ENCODE measurements at places on chromosomes 6 and 20.
A peak's percentile ranks its signal among the peaks of the same experiment; 100 is the strongest.

GRCh38 chr6:158066136-158066781 lies 84.6 kb downstream of the SYNJ2 start:
- no peak for DNase-seq

- no peak for DNase-seq
These were observed 38.7 kb upstream of the TFAP2A start for GRCh38 chr6:10453596-10453995.

GRCh38 chr20:61049684-61050083 lies 202.4 kb upstream of the CDH4 start:
- no peak for DNase-seq

- peak; percentile 52 for DNase-seq
These were observed 7.8 kb downstream of the FOXF2 start for GRCh38 chr6:1396952-1397868.

- no peak for DNase-seq
These were observed 120.9 kb downstream of the COL12A1 start for GRCh38 chr6:75084872-75085381.

- DNase-seq = no peak
These were observed 93.7 kb downstream of the NDUFAF5 start for GRCh38 chr20:13878566-13878965.

DNA sequence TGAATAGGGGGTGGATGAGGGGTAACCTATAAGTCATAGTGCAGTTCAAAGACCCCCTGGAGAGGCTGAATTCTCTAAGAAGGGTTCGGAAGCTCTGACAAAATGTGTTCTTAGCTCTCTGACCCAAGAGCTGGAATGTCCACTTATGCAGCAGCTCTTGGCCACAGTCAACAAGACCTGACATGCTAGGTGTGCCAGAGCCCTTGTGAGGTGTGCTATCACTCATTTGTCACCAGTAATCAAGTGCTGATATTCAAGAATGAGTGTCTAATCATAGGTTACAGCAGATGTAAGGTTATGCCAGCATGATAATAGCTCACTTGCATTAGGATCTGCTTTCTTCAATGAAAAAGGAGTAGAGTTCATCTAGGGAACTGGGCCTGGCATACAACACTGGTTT lies 28.1 kb downstream of the TOMM6 start:
- no peak for DNase-seq

- DNase-seq = no peak
These were observed 57.7 kb downstream of the DHX35 start for GRCh38 chr20:39019805-39020325.

DNA sequence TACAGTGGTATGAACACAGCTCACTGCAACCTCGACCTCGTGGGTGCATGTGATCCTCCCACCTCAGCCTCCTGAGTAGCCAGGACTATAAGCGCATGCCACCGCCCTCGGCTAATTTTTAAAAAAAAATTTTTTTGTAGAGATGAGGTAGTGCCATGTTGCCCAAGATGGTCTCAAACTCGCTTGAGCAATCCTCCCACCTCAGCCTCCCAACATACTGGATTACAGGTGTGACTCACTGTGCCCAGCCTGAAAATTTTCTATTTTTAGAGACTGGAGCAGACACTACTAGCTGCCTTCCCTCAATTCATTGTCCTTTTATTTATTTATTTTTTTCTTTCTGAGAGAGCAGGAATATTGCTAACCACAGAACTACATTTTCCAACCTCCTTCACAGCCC lies 20.3 kb upstream of the GTF3C6 start:
- DNase-seq = no peak

DNA sequence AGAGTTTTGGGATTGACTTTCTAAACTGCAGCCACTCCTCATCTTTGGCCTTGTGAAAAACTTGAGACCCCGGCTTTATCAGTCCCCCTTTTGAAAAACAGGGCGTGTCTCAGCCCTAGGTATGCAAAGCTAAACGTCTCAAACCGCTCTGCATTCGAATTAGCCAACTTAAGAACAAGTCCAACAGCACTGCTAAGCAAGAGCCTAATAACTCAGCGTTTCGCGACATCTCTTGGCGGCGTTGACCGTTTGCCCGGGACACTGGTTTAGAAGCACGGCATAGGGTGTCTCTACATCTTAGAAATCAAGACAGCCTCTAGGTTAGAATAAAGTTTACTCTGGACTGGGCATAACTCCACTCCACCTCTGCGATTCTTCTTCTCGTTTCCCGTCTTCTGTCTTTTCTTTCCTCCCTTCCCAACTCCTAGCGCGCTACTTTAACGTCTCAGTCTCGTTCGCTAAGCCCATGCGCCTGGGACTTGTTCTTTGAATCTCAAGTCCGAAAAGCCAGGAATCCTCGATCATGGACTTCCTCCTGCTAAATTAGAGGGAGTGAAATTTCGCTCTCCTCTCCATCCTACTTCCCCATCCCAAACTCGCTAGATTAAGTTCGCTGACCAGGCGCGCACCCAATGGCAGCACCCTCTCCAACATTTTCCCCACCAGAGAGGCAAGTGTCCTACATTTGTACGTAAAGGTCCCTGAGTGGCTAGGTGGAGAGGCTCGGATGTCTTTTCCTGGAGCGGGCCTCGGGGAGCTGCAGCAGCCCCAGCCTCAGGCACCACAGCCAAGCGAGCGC lies 10.5 kb upstream of the TFAP2A start:
- DNase-seq = no peak

GRCh38 chr6:37101991-37102298 lies 68.0 kb upstream of the PIM1 start:
- no peak for DNase-seq

- DNase-seq = no peak
These were observed 24.9 kb upstream of the ITCH start for GRCh38 chr20:34337982-34338726.

- no peak for DNase-seq
These were observed 1303.5 kb upstream of the CITED2 start for GRCh38 chr6:140677781-140678528.

- DNase-seq = no peak
These were observed 25.1 kb upstream of the RFPL4B start for GRCh38 chr6:112321941-112322424.

- DNase-seq = no peak
These were observed 75.8 kb upstream of the TSHZ2 start for GRCh38 chr20:52896348-52896747.

- no peak for DNase-seq
These were observed at the start of gene HTR1E for GRCh38 chr6:86937219-86938079. HTR1E (plus strand) TSS chr6:86937528; CDS start chr6:87015335, 77,807 bp downstream.

DNA sequence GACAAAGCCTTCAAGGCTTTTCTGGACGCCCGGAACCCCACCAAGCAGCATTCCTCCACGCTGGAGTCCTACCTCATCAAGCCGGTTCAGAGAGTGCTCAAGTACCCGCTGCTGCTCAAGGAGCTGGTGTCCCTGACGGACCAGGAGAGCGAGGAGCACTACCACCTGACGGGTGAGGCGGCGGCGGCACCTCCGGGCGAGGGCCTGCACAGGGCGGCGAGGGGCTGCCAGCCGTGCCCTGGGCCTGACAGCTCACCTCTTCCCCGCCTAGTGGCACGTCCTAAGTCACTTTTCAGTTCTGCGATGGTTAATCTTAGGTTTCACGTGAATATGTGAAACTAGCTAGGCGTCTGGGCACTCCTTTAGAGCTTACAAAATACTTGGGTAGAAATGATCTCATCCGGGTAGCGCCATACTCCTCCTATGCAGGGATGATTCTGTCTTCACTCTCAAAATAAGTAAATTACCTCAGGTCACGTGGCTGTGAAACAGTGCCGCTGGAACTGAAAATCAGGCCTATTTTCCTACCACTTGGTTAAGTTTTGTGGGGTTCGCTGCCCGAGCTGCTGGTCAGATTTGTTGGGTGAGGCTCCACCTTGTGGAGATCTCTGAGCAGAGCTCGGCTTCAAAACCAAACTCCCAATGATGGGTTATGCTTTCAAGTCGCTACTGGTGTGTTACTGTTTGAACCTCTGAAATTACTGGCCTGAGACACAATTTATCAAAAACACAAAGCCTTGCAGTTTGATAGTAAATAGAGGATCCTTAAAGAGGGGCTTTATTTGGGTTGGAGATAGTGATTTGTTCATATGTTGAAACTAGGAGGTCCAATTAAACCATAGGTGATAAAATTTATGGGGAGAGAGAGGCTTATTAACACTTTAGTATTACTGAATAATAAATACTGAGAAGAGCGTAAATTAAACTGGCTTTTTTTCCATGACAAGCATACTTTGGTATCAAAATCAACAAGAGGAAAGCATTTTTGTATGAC lies 15.5 kb upstream of the CLDN20 start:
- no peak for DNase-seq

GRCh38 chr20:56440346-56441007 lies 27.9 kb upstream of the RTF2 start:
- peak; percentile 71 for DNase-seq

DNA sequence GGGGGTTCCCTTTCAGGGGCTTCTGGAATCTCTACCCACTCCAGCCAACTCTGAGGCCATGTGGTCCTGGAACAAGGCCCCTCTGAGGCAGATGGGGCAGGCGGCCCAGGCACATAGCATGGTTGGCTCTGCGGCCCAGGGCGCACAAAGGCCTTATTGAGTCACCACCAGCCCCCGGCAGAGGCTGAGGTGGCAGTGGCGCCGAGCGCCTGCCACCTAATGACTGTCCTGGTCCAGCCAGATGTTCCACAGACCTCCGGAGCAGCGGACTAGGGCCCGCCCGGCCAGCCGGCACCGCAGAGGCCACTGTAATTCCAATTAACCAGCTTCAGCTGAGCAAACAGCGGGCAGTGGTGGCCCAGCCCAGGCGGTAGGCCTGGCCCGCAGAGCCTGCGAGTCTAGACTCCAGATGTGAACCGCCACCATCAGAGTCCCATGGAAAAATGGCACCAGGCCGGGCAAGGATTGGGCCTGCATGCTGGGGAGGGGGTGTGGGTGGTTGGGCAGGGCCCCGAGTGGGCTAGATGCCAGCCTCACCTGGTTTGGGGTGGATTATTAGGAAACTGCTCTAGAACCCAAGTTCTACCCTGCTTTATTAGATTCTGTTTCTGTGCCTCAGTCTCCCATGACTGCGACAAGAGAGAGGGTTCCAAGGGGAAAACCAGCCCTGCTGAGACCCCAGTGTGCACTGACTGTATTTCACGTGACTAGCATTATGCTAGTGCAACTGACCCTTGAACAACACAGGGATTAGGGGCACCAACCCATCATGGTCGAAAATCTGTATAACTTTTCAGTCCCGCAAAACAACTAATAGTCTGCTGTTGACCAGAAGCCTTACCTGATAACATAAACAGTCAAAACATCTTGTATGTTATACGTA lies 34.1 kb upstream of the ID1 start:
- DNase-seq = no peak

GRCh38 chr6:111985202-111985731 lies 68.6 kb upstream of the CCN6 start:
- peak; percentile 64 for DNase-seq

- no peak for DNase-seq
These were observed 218.3 kb downstream of the ANKRD60 start for GRCh38 chr20:58010186-58010585.

DNA sequence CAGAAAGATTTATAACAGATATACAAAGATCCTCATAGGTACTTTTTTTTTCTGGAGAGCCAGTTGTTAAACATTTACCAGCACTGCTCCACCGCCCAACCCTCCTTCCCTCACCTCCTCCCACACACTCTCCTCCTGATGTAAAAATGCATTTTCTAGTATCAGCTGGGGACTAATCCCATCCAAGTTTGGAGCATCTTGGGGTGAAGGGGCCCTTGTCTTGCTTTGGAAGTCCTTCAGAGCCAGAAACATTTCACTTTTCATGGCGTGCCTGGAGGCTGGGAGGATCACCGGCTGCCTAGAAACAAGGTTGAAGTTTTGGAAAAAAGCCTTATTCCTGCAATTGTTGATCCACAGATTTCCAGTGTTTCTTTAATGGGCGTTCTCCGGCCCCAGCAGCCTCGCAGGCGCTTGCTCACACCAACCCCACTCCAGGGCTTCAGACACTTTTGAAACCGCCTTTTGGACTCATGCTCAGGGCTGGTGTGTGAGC lies 165.1 kb upstream of the AFDN start:
- DNase-seq = no peak

DNA sequence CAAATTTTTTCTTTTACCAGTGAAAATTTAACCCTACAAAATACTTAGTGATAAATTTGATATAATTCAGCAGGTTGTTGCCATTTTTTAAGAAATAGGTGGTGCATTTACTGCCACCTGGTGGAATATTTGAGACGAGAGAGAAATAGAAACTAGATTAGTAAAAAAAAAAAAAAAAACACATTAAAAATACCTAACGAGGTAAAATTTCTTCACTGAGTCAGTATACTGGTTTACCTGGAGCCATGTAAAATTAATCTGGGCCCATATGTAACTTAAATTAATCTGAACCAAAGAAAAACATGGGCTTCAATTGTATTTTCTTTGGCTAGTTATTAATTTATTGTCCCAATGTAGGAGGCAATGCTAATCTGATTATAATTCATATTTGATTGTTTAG lies 520.8 kb downstream of the EPM2A start:
- no peak for DNase-seq

- no peak for DNase-seq
These were observed 444.7 kb upstream of the MAP3K7 start for GRCh38 chr6:91031581-91031980.

DNA sequence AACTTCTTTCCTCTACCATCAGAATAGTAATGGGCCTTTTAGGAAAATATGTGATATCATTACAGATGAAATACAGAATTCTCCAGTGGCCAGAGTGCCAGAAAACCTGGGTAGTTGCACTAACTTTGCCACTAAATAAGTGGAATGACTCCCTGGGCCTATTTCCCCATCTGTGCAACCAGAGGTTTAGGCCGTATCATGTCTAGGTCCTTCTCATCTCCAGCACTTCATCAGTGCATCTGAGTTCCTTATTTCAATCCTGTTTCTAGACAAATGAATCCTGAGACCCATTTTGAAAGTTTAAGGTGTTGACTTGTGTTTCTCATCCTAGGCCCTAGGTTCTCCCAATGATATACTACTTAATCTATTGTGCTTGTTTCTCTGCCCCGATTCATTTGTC lies 236.2 kb downstream of the CD83 start:
- no peak for DNase-seq

- DNase-seq = no peak
These were observed 425.8 kb downstream of the CDKAL1 start for GRCh38 chr6:20960067-20960466.

DNA sequence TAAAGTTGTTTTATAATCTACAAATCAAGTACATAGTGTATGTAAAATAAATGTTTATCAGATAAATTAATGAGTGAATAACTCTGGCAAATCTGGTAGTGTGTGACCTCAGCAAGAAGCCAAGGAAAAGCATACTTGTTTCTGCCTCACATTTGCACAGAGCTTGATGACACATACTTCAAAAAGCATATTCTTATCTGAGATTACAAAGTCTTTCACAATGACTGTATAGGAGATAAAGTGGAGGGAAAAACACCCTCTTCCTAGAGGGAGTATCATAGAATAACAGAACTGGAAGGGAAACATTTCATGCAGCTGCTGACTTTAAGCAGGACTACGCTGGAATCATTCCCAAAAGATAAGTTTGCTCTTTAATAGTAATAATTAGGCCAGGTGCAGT lies 28.1 kb upstream of the AKAP7 start:
- no peak for DNase-seq

GRCh38 chr6:168619560-168620314 lies 178.8 kb downstream of the SMOC2 start:
- DNase-seq = no peak

GRCh38 chr6:96022225-96022624 lies 6.5 kb downstream of the FUT9 start:
- no peak for DNase-seq

- no peak for DNase-seq
These were observed 254.7 kb downstream of the TSHZ2 start for GRCh38 chr20:53226826-53227225.
